NCI-H69 (cell line): ENCODE measurements at places on chromosomes 4 and X.

DNA sequence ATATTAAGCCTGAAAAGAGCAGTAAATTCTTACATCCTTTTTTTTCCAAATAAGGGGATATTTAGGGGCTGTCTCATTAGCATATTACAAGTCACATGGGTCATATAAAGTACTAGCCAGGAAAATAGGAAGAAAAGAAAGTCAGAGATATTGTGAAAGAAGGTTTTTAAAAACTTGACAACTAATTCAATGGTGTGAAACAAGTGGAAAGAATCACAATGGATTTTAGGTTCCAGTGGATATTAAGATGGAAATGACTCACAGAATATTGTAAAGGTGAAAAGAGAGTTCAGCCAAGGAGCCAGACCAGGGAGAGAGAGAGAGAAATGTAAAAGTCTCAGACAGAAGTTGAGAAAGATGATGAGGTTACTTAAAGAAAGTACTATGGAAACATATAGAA lies 297.2 kb downstream of the IQCM start:
- no peak for DNase-seq

GRCh38 chrX:5730556-5730955 lies 498.1 kb downstream of the NLGN4X start:
- DNase-seq, result no peak

GRCh38 chrX:49756692-49757091 lies 60.9 kb upstream of the PAGE1 start:
- no peak for DNase-seq

GRCh38 chr4:90958256-90958895 lies 831.2 kb downstream of the CCSER1 start:
- DNase-seq, result peak; percentile 32

- peak; percentile 6 for DNase-seq
Observed at GRCh38 chr4:142156256-142156655, 519.9 kb downstream of the IL15 start.

DNA sequence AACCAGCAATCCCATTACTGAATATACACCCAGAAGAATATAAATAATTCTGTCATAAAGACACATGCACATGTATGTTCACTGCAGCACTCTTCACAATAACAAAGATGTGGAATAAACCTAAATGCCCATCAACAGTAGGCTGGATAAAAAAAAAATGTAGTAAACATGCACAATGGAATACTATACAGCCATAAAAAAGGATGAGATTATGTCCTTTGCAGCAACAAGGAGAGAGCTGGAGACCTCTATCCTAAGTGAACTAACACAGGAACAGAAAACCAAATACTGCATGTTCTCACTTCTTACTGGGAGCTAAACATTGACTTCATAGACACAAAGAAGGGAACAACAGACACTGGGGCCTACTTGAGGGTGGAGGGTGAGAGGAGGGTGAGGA lies 2067.7 kb downstream of the ARAP2 start:
- no peak for DNase-seq

GRCh38 chr4:2497931-2498330 lies 29.0 kb downstream of the RNF4 start:
- DNase-seq, result no peak

DNA sequence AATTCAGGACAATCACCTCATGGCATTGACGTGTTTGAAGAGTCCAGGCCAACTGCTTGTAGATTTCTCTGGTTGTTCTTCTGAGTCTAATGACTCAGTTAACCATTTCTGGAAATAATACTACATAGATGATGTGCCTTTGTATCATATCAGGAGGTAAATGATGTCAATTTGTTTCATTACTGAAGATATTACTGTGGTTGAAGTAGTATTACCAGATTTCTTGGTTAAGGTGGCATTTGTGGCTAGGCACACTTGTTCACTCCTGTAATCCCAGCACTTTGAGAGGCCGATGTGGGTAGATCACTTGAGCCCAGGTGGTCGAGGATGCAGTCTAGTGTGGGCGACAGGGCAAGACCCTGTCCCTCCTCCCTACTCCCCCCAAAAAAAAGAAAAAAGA lies 15.7 kb downstream of the RPL9 start:
- no peak for DNase-seq

DNA sequence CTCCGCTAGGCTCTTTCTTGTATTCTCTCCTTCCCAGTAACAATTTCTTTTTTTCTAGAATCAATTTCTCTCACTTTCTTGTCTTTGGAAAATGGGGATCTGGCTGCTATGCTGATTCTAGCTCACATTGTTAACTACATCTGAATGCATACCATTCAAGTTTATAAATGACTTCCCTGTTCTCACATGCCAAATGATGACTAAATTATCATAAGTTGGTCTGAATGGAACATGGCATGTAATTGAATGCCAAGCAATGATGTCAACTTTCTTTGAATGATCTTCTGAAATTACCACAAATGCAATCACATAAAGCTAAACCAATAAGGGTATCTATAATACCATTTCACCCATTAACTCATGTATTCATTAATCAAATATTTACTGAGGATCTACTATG lies 2.7 kb upstream of the ITM2A start:
- no peak for DNase-seq

DNA sequence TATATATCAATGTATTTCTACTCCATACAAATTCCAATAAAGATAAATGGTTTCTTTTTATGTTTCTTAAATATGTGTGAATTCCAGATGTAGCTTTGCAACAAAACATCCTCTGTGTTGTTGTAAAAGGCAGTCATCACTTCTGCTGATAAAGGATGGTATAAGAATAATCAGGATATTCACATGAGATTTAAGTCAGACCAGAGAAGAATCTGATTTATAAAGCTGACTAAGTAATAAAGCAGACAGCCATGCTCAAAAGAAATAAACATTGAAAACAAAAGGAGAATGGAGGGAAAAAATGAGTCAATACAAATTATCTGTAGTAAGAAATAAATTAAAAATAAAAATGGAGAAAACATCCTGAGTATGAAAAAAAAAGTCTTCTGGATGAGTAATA lies 27.0 kb upstream of the SLC7A11 start:
- no peak for DNase-seq

DNA sequence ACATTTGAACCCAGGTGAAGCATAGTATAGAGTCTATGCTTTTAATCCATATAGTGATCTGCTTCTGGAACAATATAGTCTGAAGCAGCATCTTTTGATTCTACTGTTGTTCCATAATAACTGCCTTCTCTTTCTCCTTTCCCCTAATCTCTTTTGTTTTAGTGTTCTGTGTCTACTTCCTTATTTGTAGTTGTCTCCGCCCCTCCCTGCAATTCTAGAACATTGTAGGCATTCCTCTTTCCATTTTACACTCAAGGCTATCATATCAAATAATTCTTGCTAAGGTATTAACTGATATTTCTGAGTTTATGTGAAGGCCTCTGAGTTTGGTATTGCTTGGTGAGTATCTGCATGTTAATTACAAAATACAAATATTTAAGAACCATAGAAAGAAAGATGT lies 11.6 kb downstream of the BLTP1 start:
- DNase-seq, result peak; percentile 17

GRCh38 chrX:48458711-48459110 lies 11.3 kb downstream of the SLC38A5 start:
- no peak for DNase-seq

DNA sequence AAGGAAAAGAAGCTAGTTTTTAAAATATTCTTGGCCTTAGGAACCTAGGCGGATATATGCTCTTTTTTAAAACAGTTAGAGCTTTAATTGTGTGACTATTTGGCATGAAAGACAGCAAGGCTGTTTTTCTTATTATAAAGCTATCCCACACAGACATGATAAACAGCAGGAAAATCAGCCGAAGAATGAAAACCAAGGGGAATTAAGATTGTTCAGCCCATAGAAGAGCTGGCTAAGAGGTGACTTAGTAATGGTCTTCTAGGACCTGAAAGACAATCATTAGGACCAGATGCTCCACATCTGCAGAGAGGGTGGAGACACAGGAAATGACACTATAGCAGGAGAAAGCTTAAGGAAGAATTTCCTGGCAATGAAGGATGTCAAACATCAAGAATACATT lies 171.4 kb upstream of the NRK start:
- no peak for DNase-seq

DNA sequence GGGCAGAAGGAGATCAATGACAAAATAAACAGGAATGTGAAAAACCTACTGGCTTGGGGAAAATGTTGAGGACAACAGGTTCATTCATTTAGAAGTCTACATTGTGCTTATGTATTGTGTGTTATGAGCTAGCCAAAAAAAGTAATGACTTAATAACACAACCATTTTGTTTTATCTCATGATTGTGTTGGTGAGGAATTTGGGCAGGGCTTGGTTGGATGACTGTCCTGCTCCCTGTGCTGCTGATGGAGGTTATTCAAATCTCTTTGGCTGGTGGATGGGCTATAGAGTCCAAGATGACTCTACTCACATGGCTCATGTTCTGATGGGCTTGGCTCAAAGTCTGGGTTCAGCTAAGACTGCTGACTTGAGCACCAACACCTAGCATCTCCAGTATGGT lies 116.3 kb downstream of the HS3ST1 start:
- no peak for DNase-seq

DNA sequence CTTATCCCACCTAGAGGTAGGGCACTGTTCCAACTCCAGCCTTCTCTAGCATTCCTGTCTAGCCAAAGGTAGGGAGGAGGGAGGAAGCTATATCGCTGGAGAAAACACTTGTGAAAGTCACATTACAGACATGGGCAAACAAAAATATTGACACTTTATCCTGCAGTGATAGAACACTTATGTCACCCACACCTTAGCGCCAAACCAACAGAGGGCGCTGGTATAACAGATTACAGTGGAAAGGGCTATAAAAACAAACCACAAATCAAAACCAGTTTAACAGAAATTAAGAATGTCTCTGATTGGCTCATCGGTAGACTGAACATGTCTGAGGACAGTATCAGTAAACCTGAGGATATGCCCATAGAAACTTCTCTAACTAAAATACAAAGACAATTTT lies 451.3 kb downstream of the TLL1 start:
- peak; percentile 75 for DNase-seq

GRCh38 chr4:13597604-13598003 lies 29.9 kb downstream of the BOD1L1 start:
- no peak for DNase-seq

- no peak for DNase-seq
Observed at GRCh38 chr4:2413821-2414610, 4.4 kb downstream of the ZFYVE28 start.

DNA sequence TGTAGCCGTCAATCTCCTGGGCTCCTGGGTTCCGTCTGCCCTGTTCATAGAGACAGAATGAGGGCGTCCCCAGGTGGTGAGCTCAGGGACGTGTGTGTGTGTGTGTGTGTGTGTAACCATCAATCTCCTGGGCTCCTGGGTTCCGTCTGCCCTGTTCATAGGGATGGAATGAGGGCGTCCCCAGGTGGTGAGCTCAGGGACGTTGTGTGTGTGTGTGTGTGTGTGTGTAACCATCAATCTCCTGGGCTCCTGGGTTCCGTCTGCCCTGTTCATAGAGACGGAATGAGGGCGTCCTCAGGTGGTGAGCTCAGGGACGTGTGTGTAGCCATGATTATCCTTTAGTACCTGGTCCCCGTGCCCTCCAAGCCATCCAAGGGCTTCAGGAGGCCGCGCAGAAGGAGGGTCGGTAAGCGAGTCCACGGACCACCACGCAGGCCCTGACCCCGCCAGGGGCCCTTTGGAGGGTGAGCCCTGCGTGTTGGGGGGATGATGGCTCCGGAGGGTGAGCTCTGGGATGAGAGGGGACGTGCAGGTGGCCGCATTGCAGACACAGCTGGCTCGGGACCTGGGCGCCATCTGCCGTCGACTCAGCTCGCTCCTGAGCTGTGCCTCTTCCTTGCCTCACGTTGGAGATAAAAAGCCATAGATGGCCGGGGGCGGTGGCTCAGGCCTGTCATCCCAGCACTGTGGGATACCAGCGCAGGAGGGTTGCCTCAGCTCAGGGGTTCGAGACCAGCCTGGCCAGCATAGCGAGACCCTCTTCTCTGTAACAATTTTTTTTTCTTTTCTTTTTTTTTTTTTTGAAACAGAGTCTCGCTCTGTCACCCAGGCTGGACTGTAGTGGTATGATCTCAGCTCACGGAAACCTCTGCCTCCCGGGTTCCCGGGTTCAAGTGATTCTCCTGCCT lies 5.4 kb upstream of the GTPBP6 start:
- no peak for DNase-seq

DNA sequence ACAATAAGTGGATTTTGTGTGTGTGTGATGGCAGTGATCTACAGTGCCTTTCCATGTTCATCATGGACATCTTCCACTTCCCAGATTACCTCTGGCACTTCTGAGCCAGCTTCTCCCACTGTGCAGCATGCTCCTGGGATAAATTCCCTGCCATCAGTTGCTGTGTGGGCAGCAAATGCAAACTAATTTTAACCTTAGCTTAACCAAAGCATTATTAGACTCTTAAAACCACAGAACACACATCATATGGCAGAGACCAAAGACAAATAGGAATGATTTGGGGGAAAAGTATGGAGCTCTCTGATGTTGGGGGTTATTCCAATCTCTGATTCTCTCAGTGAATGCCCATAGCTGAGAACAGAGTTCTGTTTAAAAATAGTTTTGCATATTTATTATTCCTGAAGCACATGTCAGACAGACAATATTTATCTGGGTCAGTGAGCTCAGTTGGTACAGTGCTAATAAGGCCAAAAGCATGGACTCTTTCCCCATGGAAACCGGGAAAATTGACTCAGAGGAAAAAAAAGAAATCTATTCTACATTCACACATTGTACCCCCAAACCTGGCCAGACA lies 567.4 kb downstream of the IQCM start:
- DNase-seq, result no peak

- DNase-seq, result no peak
Observed at GRCh38 chrX:151773434-151773833, 38.9 kb downstream of the CNGA2 start.

DNA sequence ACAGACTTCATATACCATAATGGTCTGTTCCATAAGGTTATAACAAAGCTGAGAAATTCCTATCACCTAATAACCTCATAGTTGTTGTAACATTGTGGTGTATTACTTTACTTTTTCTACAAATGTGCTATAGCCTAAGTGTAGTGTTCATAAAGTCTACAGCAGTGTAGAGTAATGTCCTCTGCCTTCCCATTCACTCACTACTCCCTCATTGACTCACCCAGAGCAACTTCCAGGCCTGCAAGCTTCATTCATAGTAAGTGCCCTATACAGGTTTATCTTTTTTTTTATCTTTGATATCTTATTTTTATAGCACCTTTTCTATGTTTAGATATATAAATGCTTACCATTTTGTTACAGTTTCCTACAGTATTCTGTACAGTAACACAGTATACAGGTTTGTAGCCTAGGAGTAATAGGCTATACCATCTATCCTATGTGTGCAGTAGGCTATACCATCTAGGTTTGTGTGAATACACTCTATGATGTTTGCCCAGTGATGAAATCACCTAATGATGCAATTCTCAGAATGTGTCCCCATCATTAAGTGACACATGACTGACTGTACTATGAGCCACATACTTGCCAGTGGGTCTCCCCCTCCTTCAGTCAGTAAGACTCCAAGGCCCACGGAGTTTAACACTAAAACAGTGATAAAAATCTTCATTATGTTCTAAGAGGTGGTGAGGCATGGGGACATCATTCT lies 299.9 kb downstream of the UNC5C start:
- peak; percentile 51 for DNase-seq
